ENCODE measurements at places on chromosomes 1 and 21.

- DNase-seq: no peak
Measured at GRCh38 chr1:204308023-204308628, 51.6 kb downstream of the PLEKHA6 start.

GRCh38 chr1:57474137-57474750 lies 50.4 kb upstream of the DAB1 start:
- peak; percentile 21 for DNase-seq

- DNase-seq: no peak
Measured at GRCh38 chr1:31434979-31435378, 22.0 kb downstream of the SERINC2 start.

DNA sequence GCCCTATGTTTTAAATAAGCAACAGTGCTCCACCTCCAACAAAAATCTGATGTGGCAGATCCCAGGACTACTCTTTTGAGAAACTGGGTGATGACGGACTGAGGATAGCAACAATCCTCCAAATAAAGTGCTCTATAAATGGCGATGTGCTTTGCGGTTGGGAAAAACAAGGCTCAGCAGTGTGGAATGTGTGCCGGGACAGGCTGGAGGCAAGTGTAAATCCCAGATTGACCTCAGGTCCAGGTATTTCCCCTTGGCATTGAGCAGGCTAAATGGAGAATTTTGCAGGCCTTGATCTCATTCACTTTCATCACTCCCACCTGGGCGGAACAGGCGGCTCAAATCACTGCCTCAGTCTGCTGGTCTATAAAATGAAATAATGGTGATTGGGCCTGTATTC lies 35.1 kb downstream of the LRRC42 start:
- DNase-seq: no peak

GRCh38 chr1:109659145-109659544 lies 3.2 kb downstream of the GSTM4 start:
- peak; percentile 71 for DNase-seq

DNA sequence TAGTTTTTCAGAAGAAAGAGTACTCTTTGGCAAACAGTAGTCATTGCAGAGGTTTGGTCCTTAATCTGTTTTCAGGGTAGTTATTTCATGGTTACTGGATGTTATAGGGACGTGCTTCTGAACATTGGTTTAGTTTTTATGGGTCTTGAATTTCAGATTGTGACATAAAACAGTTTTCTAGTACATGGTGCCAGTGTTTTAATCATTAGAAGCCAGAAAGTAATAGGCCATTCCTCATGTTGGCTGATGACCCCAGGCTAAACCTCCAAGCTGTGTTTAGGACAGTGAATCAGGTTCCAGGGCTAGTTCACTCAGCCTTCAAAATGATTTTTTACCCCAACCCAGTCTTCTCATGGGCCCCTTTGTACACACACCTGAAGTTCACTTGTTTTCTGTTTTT lies 73.3 kb downstream of the OLFML2B start:
- no peak for DNase-seq

DNA sequence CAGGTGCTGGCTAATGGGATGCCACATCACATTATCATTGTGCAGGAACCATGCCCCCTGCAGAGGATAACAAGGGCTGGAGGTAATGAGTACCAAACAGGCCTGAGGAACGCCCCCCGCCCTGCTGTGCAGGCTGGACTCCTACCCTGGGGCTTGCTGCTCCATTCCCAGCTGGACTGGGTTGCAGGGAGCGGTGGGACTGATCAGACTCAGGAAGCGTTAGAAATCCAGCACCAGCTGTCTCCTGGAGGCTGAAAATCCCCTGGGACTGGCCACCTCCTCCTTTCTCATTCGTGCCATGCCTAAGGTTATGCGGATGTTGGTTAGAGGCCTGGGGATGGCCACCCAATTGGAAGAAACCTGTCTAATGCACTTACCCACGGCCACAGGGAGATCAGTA lies 36.9 kb upstream of the POU3F1 start:
- DNase-seq: no peak

- no peak for DNase-seq
Measured at GRCh38 chr1:48026701-48027532, 29.7 kb upstream of the TRABD2B start.

DNA sequence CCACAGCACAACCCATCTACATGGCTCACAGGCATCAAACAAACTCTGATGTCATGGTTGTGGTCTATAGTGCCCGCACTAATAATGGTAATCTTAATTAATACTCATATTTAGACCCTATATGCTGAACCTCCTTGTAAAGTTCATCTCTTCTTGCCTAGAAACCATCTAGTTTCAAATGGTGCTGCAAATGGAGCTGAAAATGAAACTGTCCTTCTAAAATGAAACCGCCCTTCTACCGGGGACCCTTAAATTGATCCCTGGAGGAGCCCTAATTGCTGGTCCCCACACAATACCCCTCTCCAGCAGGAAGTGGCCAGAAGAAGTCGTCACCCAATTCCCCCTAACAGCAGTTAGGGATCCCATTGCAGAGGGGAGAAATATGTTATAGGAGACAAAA lies 612.6 kb downstream of the MRPL39 start:
- DNase-seq: no peak

GRCh38 chr1:66013371-66013770 lies 220.7 kb downstream of the PDE4B start:
- no peak for DNase-seq

GRCh38 chr1:207455183-207455754 lies 1.1 kb downstream of the CR2 start:
- DNase-seq: no peak

- no peak for DNase-seq
Measured at GRCh38 chr21:19995253-19995652, 1003.0 kb upstream of the NCAM2 start.

GRCh38 chr1:47732489-47732888 lies 264.7 kb downstream of the TRABD2B start:
- no peak for DNase-seq

DNA sequence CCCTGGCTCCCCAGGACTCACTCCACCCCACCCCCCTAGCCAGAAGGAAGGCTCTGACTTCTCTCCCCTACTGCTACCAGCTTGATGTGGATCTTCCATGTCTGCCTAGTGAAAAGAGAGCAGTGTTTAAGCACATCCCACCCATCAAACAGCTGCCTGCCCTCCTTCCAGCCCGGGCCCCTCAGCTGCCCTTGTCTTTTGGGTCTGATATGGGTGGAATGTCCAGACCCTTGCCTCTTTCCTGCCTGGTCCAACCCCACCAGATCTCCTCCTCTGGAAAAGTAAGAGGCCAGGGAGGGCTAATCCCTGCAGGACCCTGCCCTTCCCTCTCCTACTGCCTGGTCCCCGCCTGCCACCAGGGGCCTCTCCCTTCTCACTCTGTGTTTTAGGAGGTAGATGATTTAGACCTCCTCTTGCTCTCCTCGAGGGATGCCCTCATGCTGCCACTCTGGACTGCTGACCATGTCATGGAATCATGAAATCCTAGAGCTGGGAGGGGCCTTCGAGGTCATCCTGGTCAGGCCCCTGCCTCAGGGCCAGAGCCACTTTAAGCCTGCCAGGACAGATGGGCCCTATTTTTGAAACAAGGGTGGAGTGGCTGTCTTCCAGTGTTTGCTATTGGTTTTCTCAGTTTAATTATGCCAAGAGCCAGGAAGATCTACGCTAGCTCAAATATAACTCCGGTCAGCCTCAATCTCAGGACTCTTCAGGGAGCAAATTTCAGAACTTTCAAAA lies 15.8 kb upstream of the HSPG2 start:
- DNase-seq: no peak

GRCh38 chr1:200392625-200393185 lies 17.1 kb downstream of the ZNF281 start:
- no peak for DNase-seq

DNA sequence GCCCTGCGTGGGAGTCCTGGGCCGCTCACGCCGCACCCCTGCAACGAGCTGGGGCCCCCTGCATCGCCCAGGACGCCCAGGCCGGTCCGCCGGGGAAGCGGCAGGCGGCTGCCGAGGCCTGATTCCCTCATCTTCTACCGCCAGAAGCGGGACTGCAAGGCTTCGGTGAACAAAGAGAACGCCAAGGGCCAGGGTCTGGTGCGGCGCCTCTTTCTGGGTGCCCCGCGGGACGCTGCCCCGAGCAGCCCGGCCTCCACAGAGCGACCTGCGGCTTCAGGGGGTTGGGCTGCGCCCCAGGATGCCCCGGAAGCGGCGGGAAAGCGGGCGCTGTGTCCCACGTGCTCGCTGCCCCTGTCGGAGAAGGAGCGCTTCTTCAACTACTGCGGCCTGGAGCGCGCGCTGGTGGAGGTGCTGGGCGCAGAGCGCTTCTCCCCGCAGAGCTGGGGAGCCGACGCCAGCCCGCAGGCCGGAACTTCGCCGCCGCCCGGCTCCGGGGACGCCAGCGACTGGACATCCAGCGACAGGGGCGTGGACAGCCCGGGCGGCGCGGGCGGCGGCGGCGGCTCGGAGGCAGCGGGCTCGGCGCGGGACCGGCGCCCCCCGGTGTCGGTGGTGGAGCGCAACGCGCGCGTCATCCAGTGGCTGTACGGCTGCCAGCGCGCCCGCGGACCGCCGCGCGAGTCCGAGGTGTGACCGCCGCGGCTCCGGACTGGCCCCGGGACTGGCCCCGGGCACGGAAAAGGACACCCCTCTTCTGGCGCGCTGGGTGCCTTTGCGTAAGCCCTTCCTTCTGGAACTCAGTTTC lies 2.7 kb downstream of the FAM110D start:
- DNase-seq: peak; percentile 76

- no peak for DNase-seq
Measured at GRCh38 chr1:156721131-156721530, 7.1 kb upstream of the METTL25B start.

DNA sequence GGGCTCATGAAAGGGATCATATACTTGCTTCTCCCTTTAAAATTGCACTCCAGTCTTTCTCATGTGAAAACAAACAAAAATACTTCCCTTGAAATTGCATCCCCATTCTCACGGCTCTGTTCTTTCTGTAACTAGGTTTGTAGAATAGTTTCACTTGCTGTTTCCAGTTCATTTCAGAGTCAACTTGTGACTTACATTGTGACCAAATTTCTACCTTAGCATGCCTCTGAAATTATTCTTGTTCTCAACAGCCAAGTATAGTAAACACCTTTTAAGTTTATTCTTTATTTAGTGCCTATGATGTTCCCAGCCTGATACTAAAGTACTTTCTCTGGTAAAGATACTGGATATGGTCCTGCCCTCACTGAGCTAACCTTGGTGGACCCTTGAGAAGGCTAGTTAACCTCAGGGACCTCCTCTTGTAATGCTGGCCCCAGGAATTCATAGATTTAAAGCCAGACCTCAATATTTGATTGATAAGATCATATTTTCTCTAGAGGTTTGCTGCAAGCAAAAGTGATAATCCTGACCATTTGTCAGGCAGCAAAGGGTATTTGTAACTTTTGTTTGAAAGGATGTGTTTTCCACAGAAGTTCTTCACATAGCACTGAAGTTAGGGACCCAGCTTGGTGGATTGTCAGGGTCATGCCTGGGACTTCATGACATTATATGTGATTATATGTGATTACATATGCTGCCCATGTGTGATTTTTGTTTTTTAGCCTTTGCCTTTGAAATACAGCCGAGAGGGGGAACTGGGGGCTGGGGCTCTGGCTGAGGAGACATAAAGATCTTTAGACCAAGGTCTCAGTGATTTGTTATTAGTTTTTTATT lies 29.6 kb downstream of the VANGL2 start:
- no peak for DNase-seq

DNA sequence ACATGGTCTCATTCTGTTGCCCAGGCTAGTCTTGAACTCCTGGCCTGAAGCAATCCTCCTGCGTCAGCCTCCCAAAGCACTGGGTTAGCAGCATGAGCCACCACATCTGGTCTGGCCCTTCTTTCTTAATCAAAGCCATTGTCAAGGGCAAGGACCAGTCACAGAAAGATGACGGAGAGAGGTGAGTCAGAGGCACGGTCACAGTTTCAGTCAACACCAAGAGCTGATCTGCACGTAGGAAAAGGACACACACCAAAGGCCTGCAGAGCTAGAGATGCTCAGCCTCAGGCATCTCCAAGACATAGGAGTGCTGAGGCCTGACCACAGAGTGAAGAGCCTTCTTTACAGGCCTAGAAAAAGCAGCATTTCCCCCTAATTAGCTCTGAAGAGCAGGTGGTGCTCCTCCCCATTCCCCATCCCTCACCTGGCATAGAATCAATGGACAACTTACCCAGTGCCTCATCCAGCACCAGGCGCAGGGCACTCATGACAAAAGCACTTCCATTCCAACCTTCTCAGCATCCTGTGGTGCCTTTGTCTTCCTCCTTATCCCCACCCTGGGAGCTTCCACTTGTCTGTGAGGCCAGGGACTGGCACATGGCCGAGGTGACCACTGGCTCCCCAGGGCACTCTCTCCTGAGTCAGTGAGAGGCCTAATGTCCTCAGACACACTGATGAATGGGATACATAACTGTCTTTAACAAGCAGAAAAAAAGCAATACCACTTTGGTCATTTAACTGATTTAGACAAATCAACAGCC lies 139.8 kb downstream of the AJAP1 start:
- no peak for DNase-seq

DNA sequence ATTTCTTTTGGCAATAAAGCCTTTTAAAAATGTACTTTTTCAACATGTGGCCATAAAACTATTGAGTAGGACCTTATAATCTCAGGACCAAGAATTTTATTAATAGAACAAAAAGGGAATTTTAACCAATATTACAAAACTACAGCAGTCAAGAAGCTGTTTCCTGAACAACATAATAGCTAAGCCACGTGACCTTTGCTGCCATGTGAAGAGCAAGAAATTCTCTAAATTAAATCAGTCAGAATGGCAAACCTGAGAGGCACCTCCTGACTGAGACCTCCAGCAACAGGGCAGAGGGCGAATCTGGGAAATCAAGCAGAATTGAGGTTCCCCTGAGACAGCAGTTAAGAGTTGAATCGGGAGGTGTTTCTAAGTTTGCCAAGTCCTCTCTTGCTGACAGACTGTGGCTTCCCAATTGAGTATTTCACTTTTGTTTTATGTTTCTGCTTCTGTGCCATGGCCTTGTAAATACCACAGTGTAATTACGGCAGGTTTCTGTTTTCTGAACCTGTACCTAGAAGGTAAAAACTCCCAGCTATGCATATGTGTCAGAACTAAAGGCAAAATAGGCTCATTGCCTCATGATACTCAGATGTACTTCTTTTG lies 358.4 kb downstream of the NTNG1 start:
- no peak for DNase-seq

DNA sequence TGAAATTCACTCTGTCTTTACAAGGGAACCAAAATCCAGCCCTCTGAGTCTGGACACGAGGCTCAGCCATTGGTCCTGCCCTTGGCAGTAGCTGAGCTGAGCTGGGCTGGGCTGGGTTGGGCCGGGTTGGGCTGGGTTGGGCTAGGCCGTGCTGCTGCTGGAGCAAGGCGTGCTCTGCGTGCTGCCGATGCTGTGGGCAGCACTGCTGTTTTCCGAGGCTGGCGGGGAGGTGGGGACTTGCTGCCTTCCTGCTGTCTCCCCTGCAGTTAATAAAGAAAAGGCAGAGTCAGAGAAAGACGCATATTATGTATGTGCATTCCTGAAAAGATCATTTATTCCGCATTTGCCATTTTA lies 182.9 kb downstream of the CDC7 start:
- DNase-seq: no peak

Measured in astrocyte of the hippocampus (primary cell).